ENCODE measurements at places on chromosomes 2 and 18.

DNA sequence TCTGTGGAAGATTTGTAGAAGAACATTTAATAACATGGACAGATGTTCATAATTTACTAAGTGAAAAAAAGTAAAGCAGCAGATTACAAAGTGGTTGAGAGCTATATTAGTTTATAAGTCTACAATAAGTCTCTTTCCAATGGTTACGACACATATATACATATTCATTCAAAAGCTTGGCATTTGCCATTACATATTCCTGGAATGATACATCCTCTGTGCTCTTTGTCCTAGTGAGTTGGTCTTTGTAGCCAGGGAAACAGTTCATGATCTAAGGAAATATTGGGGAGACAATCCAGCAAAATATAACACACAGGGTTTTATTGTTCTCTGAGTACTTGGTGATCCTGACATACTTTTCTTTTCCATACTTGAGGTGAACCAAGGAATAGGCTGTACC is 32.5 kb upstream of the SOS1 start:
- no peak for DNase-seq

- DNase-seq = no peak
Measured at GRCh38 chr18:65623676-65624075, 127.1 kb upstream of the CDH7 start.

DNA sequence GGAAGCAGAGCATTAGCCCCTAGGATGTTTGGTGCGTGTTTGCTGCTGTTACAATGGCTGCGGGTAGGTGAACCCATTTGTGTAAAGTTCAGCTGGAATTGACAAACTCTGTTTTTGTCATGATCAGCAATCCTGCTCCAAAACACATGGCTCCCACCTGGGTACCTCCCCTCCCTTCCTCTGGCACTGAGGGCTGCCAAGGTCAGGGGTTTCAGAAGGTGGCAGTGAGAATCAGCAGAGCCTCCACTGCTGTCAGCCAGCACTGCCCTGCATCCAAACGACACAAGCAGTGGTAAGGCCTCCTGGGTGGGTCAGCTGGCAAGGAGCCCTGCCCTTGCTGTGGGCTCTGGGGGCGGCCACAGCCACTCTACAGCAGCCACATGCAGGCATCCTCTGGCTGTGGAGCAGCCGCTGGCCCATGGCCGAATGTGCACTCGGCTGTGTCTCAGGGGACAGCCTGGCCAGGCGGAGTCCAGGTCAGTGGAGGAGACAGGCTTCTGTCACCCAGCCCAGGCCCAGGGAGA is 32.8 kb upstream of the LDLRAD4 start:
- no peak for DNase-seq

DNA sequence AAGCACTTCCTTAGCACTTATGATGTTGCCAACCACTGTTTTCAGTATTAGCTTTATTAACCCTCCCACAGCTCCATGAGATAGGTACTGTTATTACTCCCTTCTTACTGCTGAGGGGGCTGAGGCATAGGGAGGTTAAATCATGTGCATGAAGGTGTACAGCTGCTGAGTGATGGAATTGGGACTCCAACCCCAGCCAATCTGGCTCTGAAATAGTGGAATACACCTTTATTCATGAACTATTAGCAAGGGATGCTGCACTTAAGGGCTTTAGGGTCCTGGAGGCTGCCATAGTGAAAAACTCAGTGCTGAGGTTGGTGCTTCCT is 19.2 kb downstream of the SMARCAL1 start:
- no peak for DNase-seq

DNA sequence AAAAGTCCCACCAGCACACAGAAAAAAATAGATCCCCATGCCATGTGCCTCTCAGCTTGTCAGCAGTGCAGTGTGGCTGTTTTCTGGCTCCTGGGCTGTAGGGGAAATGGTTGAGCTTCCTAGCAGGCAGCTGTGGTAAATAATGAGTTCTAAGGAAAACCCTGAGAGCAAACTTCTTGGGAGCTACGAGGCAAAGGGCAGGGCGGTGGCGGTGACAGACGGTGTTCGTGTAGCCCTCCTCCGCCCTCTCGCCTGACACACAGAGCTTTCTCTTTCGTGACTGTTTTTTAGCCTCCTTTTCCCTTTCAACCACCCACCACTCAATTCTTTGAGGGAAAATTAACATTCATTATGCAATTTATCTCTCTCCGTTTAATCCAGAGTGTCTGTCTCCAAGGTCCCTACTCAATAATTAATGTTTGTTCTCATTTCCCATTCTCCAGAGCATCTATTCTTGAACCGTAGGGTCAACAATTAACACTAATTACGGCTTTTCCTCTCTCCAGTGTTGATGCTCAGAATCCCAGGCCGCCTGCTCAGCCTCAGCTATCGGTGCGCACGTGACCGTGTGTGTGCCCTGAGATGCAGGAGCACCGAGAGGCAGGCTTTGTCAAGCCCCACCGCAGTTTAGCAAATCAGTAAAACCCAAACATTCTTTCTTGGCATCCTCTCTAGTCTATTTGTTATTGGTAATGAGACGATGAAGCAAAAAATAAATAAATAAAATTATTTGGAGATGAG is 50.1 kb downstream of the KIAA2012 start:
- no peak for DNase-seq

DNA sequence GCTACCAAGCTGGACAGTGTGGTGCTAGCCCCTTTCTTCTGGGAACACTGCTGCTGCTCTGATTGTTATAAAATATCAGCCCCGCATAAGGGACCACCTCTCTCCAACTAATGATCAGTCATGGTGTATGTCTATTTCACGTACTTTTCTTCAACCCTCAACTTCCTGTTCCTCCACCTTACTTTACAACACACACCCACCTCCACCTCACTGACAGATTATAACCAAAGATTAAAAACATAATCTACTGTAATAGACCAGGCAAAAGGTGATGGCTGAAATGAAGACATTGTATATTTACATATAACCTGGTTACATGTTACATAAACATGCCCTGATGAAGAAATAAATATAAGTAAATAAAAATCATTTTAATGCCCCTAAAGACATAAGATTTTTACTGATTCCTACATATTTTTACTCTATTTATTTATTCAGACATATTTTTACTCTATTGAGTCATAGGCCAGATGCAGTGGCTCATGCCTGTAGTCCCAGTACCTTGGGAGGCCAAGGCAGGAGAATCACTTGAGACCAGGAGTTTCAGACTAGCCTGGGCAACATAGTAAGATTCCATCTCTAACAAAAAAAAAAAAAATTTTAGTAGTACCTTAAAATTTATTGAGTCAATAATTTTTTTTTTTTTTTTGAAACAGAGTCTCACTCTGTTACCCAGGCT is 12.8 kb downstream of the STK39 start:
- DNase-seq = no peak

All from pulmonary artery endothelial cell (primary cell).